ENCODE measurements at places on chromosomes 6 and 20.

DNA sequence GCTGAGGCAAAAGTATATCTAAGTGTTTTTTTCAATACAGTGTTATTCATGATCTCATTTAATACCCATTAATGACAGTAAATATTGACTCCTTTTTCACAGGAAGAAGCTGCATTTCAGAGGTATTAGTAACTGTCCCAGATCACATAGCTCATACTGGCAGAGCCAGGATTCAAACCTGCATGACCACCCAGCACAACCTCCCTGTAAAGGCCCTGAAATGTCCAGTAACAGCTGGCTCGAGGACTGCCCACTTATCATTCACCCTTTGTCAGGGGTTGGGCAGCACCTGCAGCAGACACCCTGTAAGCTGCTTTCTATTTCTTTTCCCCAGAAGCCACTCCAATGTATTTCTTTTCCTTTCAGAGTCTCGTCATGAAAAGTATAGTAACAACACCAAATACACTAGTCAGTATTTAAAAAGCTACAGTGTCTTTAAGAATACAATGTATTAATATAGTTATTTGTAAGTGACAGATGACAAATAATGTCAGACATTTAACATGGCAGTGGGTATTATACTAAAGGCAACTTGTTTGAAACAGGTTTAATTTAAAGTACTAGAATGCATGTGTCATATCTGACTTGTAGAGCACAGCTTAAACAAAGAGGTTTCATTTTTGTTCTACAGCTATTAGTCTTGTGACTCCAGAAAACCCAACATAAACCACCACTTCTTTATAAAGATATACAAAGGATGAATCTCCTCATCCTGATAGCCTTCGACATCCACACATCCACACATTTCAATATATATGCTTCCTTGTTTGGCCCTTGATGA lies 841.6 kb upstream of the GJE1 start:
- no peak for DNase-seq

- DNase-seq: peak; percentile 76
Observed at GRCh38 chr20:24616258-24617079, 147.0 kb downstream of the SYNDIG1 start.

DNA sequence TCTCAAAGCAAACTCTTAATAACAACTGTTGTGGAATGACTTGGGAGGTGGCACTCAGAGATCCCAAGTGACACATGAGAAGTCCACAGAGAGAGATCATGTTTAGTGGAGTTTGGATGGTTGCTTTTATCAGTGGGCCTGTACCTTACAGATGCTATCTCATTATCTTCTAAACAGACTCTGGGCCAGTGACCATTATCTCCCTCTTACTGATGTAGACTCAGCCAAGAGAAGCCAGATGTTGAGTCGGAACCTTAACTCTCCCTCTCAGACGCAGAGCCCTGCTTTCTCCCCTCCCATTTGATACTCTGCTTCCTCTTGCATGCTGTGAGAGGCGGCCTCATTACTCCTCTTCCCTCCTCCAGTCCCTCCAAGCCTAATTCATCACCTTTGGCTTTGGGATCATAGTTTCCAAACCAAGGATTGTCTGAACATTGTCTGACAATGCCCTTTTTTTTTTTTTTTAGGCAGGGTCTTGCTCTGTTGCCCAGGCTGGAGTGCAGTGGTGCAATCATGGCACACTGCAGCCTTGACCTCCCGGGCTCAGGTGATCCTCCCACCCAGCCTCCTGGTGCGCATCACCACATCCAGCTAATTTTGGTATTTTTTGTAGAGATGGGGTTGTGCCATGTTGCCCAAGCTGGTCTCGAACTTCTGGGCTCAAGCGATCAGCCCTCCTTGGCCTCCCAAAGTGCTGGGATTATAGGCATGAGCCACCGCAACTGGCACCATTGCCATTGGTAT lies 4.5 kb upstream of the DDR1 start:
- no peak for DNase-seq

- DNase-seq: no peak
Observed at GRCh38 chr6:142421285-142422117, 119.7 kb downstream of the ADGRG6 start.

DNA sequence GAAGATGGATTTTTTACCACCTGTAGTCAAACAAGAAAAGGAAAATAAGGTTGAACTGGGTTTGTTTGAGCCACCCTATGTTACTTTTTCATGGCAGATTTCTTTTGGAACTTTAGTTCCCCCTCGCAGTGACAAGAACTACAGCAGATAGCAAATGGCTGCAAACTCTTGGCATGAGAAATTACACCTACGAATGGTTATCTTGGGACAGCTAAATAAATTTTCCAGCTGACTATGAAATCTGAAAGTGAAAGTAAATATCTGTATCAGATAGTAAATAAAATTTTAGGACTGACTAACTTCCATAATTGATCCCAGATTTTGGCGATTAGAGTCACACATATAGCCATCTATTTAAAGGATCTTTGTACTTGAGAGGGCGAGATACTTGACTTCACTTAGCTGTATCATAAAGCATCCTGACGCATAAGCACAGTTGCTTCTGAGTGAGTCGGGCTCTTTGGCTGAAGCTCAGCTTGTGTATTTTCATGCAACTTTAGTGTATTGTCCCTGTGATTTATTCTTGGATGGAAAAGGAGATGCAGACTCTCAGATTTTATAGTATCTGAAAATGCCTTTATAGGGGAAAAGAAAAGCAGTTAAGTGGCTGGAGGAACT lies 125.3 kb upstream of the B3GAT2 start:
- no peak for DNase-seq

GRCh38 chr20:36672991-36673390 lies 27.0 kb upstream of the SLA2 start:
- DNase-seq: no peak

DNA sequence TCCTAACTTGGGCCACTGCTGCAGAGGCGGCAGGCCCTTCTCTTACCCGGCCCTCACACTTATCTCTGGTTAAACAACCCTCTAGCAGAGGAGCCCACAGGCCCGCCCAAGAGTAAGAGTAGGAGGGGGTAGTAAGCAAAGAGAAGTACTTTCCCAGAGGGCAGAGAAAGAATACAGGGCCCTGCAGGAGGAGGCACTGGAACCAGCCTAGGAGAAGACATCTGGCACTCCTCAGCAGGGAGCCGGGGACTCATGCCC lies 10.1 kb downstream of the MTCH1 start:
- DNase-seq: no peak

GRCh38 chr20:717832-718231 lies 42.2 kb upstream of the SCRT2 start:
- DNase-seq: no peak

DNA sequence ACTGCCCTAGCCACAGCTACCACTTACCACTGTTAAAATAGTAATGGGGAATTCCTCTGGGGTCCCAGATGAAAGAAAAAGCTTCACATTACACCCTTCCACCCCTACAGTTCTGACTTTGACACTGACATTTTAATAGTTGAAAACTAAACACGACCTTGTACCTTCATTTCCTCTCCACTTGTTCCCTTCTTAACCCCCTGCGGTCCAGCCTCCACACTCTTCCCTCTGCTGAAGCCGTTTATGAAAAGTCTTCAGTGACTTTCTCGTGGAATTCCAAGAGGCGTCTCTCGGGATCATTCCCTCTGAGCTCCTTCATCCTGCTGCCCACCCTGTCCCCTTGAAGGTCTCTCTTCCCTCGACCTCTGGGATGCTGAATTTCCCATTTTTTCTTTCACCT lies 36.6 kb upstream of the TIAM2 start:
- DNase-seq: no peak

GRCh38 chr6:40845553-40845952 lies 193.5 kb downstream of the UNC5CL start:
- no peak for DNase-seq

DNA sequence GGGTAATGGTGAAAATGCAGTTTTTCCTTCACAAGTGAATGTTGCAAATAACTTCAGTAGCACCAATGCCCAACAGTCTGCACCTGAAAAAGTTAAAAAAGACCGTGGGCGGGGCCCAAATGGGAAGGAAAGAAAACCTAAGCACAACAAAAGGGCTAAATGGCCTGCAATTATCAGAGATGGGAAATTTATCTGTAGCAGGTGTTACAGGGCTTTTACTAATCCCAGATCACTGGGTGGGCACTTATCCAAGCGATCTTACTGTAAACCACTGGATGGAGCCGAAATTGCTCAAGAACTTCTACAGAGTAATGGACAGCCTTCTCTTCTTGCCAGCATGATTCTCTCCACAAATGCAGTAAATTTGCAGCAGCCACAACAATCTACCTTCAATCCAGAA lies 64.8 kb upstream of the SMIM8 start:
- no peak for DNase-seq

- DNase-seq: no peak
Observed at GRCh38 chr20:25487306-25487705, 79.8 kb downstream of the GINS1 start.

- DNase-seq: no peak
Observed at GRCh38 chr6:33716379-33716778, 4.9 kb upstream of the UQCC2 start.

- DNase-seq: no peak
Observed at GRCh38 chr6:131117878-131118277, 17.4 kb upstream of the AKAP7 start.

DNA sequence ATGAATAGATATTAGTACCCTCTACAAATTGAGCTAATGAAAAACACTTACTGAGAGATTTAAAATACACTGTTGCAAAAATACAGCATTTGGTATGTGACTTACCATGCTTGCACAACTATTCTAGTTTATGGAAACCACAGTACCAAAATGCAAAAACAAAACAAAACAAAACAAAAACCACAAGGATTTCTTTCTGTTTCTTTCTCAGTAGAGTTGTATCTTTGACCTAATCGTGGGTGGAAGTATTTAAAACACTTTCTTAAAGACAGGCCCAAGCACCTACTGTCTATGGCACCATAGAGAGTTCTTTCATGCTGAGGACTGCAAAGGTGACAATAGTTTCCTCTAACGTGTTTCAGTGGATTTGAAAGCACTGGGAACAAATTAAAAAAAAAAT lies 95.3 kb upstream of the C6orf118 start:
- no peak for DNase-seq

DNA sequence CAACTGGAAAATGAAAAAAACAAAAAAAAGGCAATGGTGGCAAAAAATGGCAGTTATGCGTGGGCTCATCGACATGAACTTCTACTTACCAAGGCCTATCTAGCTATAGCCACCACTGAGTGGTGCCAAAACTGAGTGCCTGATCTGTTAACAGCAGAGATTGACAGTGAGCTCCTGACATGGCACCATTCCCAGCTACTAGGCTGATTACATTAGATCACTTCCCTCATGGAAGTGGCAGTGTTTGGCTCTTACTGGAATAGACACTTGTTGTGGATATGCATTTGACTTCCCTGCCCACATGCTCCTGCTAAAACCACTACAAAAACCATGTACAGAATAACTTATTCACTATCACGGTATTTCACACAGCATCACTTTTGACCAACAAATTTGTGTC lies 216.1 kb upstream of the SGK1 start:
- DNase-seq: no peak

- DNase-seq: no peak
Observed at GRCh38 chr6:135181333-135182070, 394 bp downstream of the MYB start.

- no peak for DNase-seq
Observed at GRCh38 chr6:139161817-139162284, 27.0 kb downstream of the HECA start.

DNA sequence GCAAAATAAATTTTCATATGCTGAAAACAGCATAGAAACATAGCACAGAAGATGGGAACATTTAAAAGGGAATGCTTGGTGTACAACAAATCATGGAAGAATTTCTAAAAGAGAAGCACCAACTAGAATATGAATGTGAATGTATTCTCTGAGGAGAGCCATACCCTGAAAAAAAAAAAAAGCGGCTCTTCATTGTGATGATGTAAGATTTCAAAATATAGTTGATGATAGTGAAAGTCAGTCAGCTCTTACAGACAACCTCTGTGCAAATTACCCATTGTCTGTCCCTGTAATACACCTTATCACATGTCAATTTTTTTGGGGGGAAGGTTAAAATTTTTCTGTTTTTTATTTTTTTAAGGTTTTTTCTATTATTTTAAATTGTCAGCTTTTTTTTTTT lies 58.6 kb upstream of the PTCHD4 start:
- DNase-seq: no peak

GRCh38 chr6:19837511-19838441 lies 606 bp downstream of the ID4 start:
- DNase-seq: peak; percentile 87

- no peak for DNase-seq
Observed at GRCh38 chr6:50962213-50962759, 143.6 kb downstream of the TFAP2B start.

GRCh38 chr6:102389994-102390393 lies 996.5 kb downstream of the GRIK2 start:
- peak; percentile 80 for DNase-seq

GRCh38 chr6:93727447-93727846 lies 308.1 kb upstream of the EPHA7 start:
- DNase-seq: no peak

DNA sequence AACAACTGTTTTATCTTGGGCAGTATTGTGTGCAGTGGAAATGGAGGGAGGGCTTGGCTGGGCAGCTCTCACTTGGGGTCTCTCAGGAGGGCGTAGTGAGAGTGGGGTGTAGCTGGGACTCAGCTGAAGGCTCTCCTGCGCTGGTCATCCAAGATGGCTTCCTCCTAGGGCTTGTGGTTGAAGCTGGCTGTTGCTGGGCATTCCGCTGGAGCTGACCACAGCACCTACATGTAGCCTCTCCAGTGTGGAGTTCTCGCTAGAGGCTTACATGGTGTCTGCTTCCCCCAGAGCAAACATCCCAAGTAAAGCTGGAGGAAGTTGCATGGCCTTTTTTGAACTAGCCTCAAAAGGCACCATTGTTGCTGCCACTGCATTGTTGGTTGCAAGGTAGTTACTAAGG lies 344.1 kb upstream of the MARCKS start:
- no peak for DNase-seq

- DNase-seq: no peak
Observed at GRCh38 chr6:148021165-148021564, 321.5 kb upstream of the SASH1 start.

DNA sequence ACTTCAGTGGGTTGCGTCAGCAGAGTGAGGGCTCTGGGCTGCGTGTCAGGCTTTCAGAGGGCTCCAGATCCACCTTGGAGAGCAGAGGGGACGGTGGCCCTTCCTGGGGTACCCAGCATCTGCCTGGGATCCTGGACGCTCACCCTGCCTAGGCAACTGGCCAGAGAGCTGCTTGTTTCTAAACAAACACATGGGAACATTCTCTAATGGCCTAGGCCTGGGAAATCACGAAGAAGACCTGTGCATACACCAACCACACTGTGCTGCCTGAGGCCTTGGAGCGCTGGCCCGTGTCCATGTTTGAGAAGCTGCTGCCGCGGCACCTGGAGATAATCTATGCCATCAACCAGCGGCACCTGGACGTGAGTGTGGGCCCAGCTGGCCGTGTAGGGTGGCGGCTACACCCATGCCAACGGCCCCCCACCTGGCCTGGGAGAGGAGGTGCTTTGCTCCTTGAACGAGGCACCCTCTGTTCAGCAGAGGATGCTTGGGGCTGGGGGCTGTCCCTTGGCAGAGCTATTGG lies 32.2 kb downstream of the PYGB start:
- no peak for DNase-seq

DNA sequence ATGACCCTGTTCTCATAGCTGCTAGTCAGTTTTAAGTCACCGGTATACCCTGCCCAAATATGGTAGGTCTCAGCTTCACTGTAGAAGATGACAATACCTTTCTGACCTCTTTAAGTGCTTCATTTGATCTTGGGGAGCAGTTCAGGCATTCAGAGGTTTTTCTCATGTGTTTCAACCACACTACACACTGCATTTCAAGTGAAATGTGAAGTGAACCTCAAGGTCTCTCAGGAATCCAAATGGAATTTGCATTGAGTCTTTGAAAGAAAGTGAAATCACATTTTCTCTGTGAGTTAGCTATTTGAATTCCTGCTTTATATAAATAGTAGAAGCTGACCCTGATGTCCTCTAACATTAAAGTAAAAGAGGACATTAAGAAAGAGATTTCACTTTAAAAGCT lies 461.6 kb downstream of the ADGRB3 start:
- no peak for DNase-seq
